RPMI7951 (cell line): ENCODE measurements at places on chromosomes 3 and 15. TPM values are rescaled to one million over a fixed set of nuclear protein-coding genes. Genes with fewer than 3 reads are reported as not detected.
A peak's percentile ranks its signal among the peaks of the same experiment; 100 is the strongest.

The SCAANT1 gene
- not detected in 2 replicates for total RNA-seq

The BFSP2 gene
- total RNA-seq: not detected in 2 replicates

The SMCO1 gene
- not detected in 2 replicates for total RNA-seq

The NR2F2 gene
- 13.2 and 18.7 TPM in 2 replicates for total RNA-seq

DNA sequence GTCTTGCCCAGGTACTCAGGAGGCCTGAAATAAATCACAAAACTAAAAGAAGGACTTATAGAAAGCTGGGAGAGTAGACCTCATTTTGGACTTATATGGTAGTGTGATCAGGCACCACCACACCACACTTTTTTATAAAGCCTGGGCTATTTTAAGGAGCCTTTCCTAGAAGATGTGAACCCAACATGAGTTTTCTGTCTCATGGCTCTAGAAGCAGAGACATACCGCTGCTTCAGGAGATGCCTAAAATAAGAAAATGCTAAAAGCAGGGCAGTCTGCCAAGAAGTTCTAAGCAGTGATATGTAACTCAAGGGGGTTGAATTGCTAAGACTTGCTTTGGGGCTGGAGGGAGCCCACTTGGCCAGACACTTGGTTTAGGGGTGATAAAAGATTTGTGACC, 49.6 kb downstream of the SUMF1 start:
- peak; percentile 83 for DNase-seq

DNA sequence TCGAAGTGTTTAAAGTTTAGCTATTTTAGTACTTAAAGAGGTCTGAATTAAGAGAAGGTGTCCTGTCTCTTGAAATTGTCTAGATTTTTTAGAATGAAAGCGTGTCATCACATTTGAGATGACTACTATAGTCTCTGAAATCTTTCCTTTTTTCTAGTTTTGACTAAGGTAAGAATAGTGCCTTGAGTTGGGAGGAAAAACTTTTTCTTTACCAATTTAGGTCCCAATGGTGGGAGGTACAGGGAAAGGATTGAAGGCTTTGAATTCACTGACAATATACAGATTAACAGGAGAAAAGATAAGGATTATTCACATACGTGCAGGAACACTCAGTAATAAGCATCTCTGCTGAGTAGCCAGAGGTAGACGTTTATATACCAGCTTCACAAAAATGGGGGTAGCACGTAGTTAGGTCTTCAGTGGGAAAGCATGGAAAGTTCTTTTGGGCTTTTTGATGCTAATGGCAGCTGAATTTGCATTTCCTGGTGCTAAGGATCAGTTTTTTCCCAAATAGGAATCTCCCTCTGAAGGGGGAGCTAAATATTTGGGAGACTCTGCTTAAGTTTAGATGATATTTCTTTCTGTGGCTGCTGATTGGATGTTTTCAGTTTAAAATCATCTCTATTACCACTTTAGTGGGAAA, 88.1 kb downstream of the VPS8 start:
- DNase-seq: no peak

DNA sequence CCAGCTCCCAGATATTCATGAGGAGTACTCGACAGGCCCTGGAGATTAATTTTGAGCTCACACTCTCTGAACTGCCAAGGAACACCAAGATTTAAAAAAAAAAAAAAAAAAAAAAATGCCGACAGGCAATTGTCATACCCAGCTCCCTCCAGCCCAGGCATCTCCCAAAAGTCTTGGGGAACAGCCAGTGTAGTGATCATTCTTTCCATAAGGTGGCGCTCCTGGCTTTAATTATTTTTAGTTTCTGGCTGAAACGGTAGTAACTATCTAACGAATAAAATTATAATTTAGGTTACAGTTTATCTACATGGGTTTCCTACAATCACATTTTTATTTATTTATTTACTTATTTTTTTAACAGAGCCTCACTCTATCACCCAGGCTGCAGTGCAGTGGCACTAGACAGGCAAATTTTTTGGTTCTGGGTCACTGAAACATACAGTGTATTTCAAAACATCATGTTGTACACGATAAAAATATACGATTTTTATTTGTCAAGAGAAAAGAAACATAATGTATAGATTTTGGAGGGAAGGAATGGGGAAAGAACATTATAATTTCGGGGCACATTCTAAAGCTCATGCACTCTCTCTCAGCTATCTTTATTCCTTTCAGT, 157.3 kb downstream of the ADAMTS9 start:
- peak; percentile 43 for DNase-seq

GRCh38 chr3:24360957-24361356, 133.7 kb downstream of the THRB start:
- DNase-seq: no peak

DNA sequence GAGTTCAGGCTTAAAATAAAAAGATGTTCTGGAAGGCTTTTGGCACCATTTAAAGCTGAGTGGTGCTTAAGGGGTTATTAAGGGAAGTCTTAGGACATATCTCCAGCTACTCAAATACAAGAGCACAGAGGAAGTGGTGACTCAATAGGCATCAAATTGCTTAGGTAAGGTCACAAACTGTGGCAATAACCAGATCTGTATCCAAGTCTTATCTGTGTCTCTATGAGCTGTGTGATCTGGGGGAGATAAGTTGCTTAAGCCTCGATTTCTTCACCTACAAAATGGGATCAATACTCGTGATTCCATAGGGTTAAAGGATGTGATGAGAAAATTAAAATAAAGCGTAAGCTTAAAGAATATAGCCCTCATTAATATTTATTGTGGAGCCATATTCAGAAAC, 7.6 kb downstream of the HDC start:
- peak; percentile 55 for DNase-seq

- DNase-seq: peak; percentile 29
Measured at GRCh38 chr3:19202303-19202702, 54.0 kb downstream of the KCNH8 start.

DNA sequence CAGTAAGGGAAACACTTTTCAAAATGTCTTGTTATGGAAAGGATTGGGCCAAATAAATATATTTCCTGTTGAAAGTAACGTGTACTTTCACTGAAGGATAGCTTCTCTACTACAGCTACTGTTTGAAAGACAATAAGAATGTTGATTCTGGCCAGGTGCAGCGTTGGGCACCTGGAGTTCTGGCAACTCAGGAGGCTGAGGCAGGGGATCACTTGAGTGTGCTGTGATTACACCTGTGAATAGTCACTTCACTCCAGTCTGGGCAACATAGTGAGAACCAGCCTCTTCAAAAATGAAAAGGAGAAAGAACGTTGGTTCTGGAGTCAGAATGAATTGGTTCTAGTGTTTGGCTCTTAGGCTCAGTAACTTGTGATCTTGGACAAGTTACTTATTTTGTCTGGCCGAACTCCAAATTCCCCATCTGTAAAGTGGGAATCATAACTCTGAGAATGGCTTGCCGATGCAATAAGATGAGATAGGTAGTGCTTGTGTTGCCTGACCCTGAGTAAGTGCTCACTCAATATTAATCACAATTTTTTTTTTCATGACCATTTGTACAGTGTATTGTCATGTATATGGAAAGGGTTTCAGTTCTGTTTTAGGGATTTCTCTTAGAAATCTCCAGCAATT, 310.8 kb downstream of the PTPRG start:
- DNase-seq: no peak

DNA sequence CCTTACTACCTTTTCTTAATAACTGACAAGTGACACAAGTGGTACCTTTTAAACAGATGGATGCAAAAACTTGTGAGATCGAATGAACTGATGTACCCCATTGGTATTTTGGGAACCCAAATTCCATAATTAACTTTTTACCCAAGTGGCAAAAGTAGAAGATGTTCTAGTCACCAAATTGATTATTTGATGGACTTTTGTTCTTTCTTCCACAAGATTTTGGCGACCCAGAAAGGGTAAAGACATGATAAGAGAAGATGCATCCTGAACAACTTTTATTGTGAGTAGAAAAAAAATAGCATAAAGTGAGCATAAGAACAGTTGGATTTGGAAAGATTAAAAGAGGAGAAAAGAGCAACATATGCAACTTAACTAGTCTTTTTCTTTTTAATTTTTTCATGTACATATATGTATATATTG, 159.5 kb downstream of the TIGIT start:
- DNase-seq: no peak

DNA sequence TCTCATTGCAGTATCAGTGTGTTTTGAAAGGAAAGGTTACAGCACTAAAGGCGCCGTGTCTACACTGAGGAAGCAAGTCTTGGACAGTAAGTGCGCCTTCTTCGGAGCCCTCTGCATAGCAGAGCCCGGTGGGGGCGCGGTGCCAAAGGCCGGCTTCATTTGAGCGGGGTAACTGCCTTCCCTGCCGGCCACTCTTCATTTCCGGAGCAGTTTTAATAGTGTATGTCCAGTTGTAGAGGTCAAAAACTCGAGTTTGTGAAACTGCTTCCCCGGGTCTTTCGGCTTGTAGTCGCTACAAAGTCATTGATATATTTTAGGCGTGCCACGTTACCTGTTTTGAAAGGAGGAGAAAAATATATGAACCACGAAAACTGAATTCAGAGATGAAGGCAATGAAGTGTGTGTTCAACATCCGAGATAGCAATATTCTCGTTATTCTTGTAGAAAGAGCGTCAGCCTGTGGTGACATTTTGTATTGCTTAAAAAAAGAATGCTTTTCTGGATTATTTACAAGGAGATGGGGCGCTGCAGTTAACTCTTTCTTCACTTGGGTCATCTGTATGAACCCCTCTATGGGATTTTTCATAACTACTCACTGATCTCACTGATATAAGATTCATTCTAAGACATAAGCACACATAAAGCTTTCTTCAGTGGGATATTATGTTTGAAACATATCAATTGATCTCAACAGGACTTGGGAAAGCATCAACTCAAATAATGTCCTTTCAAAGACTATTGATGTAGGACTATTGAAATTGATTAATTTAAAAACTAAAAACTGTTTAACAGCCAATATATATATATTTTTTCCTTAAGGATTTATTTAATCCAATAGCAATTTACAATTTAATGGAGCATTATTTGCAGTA, 3.0 kb downstream of the ALCAM start:
- peak; percentile 79 for DNase-seq

DNA sequence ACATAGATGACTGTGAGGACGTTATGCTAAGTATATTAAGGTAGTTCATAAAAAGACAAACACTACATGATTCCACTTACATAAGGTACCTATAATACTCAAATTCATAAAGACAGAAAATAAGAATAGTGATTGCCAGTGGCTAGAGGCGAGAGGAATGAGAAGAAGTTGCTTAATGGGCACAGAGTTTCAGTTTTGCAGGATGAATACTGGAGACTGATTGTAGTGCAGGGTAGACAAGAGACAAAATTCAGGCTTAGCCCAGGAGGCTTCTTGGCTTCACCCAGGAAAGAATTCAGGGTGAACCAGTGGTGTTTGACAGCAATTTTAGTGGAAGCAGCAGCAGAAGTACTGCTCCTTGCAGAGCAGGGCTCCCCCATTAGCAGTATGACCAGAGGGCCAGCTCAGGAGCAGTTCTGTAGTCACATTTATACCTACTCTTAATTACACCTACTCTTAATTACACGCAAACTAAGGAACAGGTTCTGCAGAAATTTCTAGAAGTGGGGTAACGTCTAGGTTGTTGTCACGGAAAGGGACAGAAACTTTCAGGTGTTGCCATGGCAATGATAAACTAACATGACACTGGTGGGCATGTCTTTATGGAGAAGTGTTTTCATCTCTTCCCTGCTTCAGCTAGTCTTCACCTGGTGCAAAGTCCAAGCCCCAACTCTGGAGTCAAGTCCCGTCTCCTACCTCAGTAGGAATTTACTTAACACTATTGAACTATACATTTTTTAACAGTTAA, 55.2 kb downstream of the TBL1XR1 start:
- no peak for DNase-seq
